ENCODE measurements at places on chromosomes 6 and 20.

DNA sequence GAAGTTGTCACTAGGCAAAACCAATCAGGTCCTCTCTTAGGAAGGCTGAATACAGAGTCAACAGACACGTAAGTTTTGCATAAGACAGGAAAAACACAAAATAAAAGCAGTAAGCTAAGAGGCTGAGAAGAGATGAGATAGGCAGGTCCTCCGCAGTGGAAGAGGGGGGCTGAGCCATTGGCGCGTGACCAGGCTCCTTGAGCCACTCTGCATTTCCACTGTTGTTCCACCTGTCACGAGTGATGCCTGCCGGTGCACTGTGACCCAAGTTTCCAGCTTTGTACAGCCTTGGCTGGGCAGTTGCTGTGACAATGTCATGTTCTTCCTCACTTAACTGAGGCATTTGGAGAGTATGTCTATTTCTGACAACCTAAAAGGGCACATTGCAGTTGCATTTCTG, 58.6 kb downstream of the NUDT3 start:
- no peak for DNase-seq

DNA sequence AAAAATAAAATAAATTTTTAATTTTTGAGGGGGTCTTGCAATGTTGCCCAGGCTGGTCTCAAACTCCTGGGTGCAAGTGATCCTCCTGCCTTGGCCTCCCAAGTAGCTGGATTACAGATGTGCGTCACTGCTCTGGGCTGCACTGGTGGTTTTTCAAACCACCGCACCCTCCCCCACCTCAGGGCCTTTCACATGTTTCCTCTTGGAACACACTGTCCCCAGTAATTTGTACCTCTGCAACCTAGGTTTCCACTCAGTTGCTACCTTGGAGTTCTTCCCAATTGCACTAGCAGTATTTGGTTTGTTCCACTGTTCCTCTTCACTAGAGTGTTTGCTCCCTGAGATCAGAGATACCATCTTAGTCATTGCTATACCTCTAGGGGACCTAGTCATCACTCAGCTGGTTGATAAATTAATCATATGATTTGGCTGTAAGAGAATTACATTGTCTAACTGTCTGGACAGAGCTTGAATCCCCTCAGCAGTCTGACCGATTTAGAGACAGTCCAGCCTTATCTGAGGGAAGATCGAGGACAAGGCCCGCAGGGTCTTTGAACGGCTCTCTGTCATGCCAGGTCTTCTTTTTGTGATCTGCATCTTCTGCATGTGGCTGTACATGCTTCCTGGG, 32.0 kb downstream of the CEP43 start:
- no peak for DNase-seq

DNA sequence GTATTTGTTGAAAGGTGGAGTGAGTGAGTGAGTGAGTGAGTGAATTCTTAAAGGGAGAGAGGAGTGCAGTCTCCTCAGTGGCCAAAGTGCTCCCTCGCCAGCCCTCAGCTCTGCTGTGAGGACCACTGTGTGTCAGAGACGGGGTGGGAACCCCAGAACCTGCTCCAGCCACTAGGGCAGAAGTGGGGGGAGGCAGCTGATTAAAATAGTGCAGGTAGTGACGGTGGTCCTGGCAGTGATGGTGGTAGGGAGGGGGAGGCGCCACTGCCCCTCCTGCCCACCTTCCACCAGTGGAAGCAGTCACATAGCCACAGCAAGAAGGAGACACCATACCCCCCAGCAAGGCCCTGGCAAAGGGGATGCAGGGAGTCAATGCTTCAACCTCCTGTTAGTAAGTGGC, 133.5 kb downstream of the PHACTR3 start:
- DNase-seq: no peak

GRCh38 chr6:150491131-150491810, 108.4 kb upstream of the PLEKHG1 start:
- no peak for DNase-seq

- DNase-seq: no peak
Observed at GRCh38 chr20:48759631-48760245, 68.1 kb downstream of the PREX1 start.

DNA sequence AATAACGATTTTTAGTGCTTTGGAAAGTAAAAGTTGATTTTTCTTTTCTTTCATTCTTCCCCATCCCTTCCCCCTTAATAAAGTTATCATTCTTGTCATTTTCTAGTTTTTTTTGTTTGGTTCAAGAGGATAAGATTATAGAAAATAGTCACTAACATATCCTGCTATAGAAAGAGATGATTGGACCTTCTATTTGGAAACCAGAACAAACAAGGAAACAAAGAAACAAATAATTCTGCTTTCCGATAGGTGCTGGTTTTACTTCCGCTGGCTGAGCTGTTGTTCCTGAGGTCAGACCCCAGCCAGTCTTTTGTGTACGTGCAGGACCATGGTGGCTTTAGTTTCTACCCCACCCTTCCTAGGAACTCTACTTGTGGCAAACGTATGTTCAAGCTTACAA, at the start of gene CDH26:
TSS of gene CDH26 (plus strand) at position 301 of the 400 bp plus-strand sequence. CDS start 304 bp downstream, outside the sequence.
- no peak for DNase-seq

GRCh38 chr6:107815846-107816245, 8.3 kb downstream of the SCML4 start:
- no peak for DNase-seq

GRCh38 chr6:33641144-33641543, 20.0 kb downstream of the ITPR3 start:
- DNase-seq: no peak

DNA sequence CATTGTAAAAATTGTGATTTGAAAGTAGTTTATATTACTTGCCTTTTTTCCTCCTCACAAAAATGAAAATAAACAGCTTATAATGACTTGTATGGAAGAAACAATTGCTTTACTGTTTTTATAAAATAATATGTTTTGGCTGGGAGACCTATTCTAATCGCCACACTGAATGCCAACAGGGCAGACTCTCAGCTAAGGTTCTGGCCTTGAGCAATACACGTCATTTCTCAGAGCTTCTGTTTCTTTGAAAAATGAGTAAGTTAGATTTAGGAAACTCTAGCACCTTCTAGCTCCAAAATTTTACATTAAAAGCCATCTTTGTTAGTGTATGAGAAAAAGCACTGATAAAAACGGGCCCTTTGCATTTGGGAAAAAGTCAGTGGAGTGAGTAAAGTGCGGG, 166.6 kb downstream of the ARID1B start:
- DNase-seq: no peak

GRCh38 chr20:39146394-39146793, 184.2 kb downstream of the DHX35 start:
- DNase-seq: no peak

DNA sequence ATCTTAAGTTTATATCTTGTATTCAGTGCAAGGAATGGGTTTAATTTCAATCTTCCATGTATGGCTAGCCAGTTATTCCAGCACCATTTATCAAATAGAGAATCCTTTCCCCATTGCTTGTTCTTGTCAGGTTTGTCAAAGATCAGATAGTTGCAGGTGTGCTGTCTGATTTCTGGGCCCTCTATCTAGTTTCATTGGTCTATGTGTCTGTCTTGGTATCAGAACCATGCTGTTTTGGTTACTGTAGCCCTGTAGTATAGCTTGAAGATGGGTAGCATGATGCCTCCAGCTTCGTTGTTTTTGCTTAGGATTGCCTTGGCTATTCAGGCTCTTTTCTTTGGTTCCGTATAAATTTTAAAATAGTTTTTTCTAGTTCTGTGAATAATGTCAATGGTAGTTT, 200.0 kb downstream of the MANEA start:
- no peak for DNase-seq

- no peak for DNase-seq
Observed at GRCh38 chr6:7939864-7940228, 29.3 kb upstream of the TXNDC5 start.

DNA sequence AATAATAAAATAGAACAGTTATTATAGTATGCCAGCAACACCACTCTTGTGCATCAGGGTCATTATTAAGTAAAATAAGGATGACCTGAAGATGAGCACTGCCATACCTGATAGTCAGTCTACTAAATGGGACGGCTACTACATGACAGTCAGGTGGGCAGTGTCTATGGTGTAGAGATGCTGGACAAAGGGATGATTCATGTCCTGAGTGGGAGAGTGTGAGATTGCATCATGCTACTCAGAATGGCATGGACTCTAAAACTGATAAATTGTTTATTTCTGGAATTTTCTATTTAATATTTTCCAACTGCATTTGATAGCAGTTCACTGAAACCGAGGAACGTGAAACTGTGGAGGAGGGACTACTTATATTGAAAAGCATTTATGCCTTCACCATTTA, 38.8 kb downstream of the SNX9 start:
- DNase-seq: peak; percentile 31

- DNase-seq: no peak
Observed at GRCh38 chr6:125598422-125598821, 151.0 kb upstream of the HEY2 start.

DNA sequence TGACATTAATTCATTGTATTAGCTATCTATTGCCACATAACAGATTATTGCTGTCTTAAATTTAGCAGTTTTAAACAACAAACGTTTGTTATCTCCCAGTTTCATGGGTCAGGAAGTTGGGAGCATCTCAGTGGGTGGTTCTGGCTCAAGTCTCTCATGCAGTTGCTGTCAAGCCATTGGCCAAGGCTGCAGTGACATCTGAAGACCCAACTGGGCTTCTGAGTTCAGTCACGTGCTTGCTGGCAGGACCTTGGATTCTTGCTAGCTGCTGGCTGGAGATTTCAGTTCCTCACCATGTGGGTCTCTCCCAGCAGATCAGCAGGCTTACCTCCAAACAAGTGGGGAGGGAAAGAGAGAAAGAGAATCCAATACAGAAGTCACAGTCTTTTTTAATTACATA, 152.6 kb upstream of the EXOC2 start:
- DNase-seq: peak; percentile 83

DNA sequence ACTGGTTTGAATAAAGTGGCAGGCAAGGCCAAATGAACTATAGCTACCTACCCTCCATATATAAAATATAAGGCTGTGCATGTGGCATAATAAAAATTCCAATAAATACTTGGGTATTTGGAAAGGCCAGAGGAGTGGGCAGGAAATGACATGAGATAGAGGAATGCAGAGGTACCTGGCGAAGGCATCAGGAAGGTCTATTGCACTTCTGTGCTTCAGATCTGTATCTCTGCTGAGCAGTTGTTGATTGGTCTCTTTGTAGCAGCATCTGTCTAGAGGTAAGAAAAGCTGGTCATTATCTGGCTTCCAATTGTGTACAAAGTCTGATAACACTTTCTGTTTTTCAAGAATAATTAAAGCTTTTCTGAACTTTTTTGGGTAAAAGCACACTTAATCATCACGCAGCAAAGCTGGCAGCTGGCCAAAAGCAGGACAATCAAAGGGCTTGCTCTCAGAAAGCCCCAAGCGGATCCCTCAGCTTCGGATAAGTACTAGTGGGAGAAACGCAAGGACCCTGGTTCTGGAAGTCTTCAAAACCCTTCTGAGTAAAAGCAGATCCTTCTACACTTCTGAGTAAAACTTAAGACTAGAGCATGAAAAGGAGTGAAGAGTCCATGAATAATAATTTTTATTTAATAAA, 120.1 kb upstream of the TCF21 start:
- peak; percentile 49 for DNase-seq

GRCh38 chr6:42569102-42570028, 5.5 kb downstream of the UBR2 start:
- DNase-seq: no peak

DNA sequence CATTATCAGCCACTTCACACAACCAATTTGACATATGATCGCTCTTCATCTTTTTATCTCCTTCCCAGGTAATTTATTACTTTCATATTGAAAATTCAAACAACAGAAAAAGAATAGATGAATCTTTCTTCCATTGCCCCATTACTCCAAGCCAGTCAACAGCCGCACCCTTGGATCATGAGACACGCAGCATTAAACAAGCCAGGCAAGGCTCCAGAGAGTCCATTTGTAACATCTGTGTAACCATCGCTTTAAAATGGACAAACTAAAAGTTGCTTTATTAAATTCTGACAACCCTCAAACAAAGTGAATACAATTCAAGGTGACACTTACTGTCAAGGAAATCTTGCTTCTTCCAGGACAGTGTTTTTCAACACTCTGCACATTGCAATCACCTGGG, 200.3 kb downstream of the EPM2A start:
- DNase-seq: no peak

- no peak for DNase-seq
Observed at GRCh38 chr6:45808917-45809316, 206.7 kb downstream of the CLIC5 start.

DNA sequence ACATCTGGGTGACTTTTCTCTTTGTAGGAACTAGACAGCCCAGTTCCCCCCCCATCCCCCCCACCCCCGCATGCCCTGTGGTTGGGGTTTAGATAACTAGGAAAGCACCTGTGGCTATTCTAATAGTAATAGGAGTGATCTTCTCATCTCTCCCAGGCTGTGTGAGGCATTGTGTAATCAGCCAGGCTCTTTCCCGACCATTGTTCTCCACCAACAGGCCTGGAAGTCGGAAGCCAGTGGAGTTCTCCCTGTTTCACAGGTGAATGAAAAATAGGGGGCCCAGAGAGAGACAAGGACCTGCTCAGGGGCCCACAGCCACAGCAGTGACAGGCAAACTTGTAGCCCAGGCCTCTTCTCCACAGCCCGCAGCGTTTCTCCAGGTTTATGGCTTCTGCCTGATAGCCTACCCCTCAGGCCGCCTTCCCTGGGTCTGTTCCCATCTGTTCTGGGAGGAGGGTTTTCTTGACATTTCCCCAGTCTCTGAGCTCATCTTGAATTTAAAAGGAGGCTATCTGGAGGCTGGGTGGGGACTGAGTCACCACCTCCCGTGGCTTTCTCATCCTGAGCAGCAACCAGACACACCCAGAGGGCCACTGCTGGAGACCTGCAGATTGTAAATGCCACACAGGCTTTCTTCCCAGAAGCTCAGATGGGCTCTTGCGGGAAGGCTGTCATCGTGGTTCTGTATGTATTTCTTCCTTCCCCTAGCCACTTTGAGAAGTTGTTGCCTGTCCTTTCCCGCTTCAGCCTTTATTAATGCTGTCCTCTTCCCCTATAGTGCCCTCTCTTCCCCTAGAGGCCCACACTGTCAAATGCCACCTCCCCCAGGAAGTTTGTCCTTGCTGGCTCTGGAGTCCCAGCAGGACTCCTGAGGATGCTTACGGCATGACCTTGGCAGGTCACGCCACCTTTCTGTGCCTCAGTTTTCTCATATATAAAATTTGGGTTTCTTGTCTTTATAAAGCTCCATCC, 75.9 kb upstream of the MYL9 start:
- DNase-seq: no peak

DNA sequence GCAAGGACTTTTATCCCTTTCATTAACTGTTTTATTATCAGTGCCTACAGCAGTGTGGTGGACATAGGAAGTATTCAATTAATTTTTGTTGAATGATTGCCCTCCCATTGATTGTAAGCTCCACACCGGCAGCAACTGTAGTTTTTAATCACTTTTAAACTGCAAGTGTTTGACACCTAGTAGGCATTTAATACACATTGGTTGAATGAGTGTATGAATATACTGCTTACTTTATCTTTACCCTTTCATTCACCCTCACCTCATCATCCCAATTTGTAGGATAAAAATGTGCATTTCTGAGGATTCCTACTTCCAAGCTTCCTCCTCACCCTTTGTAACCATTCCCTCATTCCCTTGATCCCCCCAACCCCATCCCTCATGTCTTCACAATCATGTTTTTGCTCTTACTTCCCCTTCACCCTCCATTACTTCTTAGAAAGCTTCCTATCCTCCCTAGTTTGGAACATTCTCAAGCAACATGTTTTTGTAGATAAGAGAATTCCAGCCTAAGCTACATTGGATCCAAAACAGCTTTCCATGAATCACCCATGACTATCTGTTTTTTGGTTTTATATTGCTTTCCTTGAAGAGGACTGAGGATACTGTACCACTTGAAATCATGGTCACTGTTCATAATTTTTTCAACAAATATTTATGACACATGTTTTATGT, 955 bp upstream of the SLC26A8 start:
- no peak for DNase-seq

All from testis (tissue), 5 donors.